IMR-90 (cell line): ENCODE measurements at places on chromosomes 6 and 20. TPM values are rescaled to one million over a fixed set of nuclear protein-coding genes. Genes with fewer than 3 reads are reported as not detected.

Gene PLA2G7
- not detected in 2 replicates for polyA plus RNA-seq

Gene SAMD5
- polyA plus RNA-seq: 0.69 and 1.0 TPM in 2 replicates

Gene SSTR4
- polyA plus RNA-seq: not detected in 2 replicates

Gene SLC22A2
- not detected in 2 replicates for polyA plus RNA-seq

Gene SLC17A9
- polyA plus RNA-seq: 14.4 and 17.3 TPM in 2 replicates

Gene REV3L
- polyA plus RNA-seq: 6.0 and 7.4 TPM in 2 replicates

Gene CNBD2
- 1.7 and 2.5 TPM in 2 replicates for polyA plus RNA-seq

Gene SALL4
- 0.03 TPM in 1 of 2 replicates, not detected in the other for polyA plus RNA-seq

GRCh38 chr6:169239181-169239580 is 14.5 kb downstream of the THBS2 start:
- H3K27ac ChIP-seq: no peak overlapping the region
- H3K27me3 ChIP-seq: no peaks in the 10 kb centered on the region
- DNase-seq: no peak
- H3K36me3 ChIP-seq: peaks cover 34% of the 10 kb centered on the region
- no peak overlapping the region for H3K4me3 ChIP-seq

DNA sequence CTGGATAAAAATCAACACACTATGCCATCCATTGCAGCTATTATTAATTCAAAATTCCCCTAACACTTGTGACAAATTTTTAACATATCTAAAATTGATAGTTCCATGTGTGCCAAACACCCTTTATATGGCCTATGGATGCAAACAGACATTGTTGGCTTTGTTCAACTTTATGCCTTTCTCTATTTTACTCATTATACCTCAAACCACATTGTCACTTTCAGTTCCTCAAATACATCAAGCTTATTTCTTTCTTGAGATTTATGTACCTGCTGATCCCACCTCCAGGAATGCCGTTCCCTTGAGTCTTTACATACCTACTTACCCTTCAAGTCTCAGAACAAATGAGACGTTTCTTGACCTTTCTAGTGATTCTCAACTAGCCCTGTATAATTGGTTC is 193.5 kb upstream of the PLN start:
- H3K27me3 ChIP-seq: no peaks in the 10 kb centered on the region
- H3K4me3 ChIP-seq: no peak overlapping the region
- no peaks in the 10 kb centered on the region for H3K36me3 ChIP-seq

GRCh38 chr6:117215353-117216090 is 49.8 kb upstream of the VGLL2 start:
- no peak overlapping the region for H3K4me3 ChIP-seq
- no peak for DNase-seq

DNA sequence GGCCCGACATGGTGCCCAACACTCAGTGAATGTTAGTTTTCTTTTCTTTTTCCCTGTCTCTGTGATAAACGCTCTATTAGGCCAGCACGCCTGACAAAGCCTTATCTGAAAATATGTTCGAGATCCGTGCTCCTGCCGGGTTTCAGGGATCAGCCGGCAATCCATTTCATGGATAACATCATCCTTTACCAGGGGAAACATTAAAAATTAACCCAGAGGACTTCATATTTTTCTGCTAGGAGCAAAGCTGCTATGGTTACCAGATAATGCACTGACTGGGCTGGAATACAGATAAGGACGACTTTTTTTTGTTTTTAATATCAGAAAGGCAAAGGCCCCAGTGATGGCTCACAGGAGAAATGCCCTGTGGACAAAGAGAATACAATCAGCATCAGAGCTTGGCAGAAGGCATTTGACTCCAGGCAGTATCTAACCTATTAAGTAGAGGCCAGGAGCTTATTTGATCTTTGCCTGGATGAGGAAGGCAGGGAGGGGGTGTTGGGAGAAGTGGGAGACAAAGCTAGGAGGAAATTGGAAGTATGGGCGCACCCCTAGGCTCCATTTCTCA is 482.0 kb upstream of the CHD6 start:
- H3K4me3 ChIP-seq: no peak overlapping the region
- no peak for DNase-seq
- no peaks in the 10 kb centered on the region for H3K27me3 ChIP-seq
- no peak overlapping the region for H3K27ac ChIP-seq
- H3K4me1 ChIP-seq: no peaks in the 10 kb centered on the region
- no peaks in the 10 kb centered on the region for H3K36me3 ChIP-seq

DNA sequence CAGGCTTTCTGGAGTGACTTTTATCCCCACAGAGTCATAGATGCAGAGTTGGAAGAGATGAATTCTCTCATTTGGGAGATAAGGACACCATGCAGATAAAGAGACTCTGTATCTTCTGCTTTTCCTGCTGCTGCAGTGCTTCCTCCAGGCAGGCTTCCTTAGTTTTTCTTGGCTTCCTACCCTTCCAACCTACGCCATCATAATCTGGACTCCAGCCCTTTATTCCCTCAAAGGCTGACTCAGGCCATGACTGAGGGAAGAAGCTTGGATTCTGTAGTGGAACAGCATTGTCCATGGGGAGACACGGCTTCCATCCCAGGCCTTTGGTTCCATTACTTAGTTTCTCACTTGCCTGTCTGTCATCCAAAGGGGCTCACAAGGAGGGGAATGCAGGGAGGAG is 6.5 kb upstream of the RNF24 start:
- peaks cover 11% of the 10 kb centered on the region for H3K4me1 ChIP-seq
- no peak overlapping the region for H3K4me3 ChIP-seq
- peak; percentile 58 for DNase-seq
- H3K27me3 ChIP-seq: no peaks in the 10 kb centered on the region
- H3K27ac ChIP-seq: no peak overlapping the region
- no peaks in the 10 kb centered on the region for H3K36me3 ChIP-seq

DNA sequence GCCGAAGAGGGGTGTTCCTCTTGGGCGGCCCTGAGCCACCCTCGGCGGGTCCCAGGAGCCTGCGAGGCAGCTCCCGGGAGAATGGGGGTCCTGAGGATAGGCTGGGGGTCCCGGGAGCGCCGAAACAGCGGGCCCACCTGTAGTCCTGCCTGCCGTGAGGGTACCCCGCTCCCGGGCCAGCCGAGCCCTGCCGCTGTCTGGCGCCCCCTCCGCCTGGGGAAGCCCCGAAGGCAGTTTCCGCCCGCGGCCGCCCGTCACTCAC is 280 bp downstream of the SPATA2 start:
- H3K27me3 ChIP-seq: no peaks in the 10 kb centered on the region
- no peak for DNase-seq
- peaks cover 9% of the 10 kb centered on the region for H3K4me1 ChIP-seq
- peak overlapping the region; percentile 90 for H3K4me3 ChIP-seq
- H3K27ac ChIP-seq: peak overlapping the region; percentile 99

- peaks cover 5% of the 10 kb centered on the region for H3K27me3 ChIP-seq
- H3K4me3 ChIP-seq: no peak overlapping the region
- no peak for DNase-seq
- H3K4me1 ChIP-seq: no peaks in the 10 kb centered on the region
Observed at GRCh38 chr6:138129190-138129589, 22.0 kb upstream of the PERP start.

DNA sequence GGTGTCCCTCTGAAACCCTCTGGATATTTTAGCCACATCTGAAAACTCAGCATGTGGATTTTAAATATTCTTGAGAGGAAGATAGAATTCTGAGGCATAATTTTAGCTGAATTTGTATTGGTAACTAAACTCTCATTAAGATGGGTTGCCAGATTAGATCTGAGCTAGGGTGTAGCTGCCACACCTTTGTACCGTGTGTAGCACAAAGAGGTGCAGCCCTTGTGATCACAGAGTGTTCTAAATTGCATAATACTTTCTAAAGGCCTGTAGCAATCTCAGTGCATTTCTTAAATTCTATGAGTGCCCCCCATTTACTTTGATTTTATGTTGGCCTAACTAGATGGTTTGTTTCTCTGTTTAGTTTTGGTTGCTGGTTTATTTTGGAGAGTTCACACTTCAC is 53.0 kb downstream of the FLRT3 start:
- no peak overlapping the region for H3K27ac ChIP-seq
- H3K27me3 ChIP-seq: no peaks in the 10 kb centered on the region
- H3K36me3 ChIP-seq: no peaks in the 10 kb centered on the region
- no peaks in the 10 kb centered on the region for H3K4me1 ChIP-seq
- DNase-seq: no peak

DNA sequence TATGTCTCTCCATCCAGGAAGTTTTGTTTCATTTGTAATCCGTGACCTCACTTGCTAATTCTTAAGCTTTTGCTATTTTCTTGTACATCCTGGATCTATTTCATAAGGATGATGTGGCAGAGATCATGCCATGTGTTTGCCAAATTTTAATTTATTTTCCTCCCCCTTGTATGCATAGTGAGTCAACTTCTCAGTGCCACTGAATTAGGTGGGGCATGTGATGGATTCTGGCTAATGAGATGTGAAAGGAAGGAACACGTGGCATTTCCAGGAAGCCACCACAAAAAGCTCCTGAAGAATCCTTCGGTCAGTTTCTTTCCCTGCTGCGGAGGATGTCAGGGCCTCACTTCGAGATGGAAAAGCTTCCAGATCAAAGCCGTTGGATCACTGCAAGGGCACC is 86.2 kb upstream of the PRL start:
- H3K27ac ChIP-seq: no peak overlapping the region
- H3K4me3 ChIP-seq: no peak overlapping the region
- H3K27me3 ChIP-seq: no peaks in the 10 kb centered on the region
- H3K36me3 ChIP-seq: no peaks in the 10 kb centered on the region
- no peak for DNase-seq

DNA sequence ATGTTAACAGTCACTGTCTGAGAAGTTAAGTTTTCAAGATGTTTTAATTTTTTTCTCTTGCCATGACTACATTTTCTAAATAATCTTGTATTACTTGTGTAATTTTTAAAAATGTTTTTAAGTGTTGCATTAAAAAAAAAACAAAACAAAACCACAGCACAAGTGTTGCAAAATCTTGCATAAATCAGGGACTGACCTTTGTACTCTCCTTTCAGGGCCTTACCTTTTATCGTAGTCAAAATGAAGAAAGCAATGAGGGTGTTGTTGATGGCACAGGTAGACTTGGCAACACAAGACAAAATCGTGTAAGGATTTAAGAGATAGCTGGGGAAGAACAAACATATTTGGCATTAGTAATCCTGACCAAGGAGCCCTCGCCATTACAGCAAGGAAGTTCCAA is 42.5 kb downstream of the PIGU start:
- no peak overlapping the region for H3K4me3 ChIP-seq
- peaks cover 4% of the 10 kb centered on the region for H3K4me1 ChIP-seq
- no peak overlapping the region for H3K27ac ChIP-seq
